Activated CD4-positive, alpha-beta T cell treated with anti-CD3 and anti-CD28 coated beads, Interleukin-2, amount 50 U/mL, for 48 hours (primary cell): ENCODE measurements at places on chromosomes 5 and 9.

GRCh38 chr5:74763504-74763903 is 3.4 kb downstream of the GFM2 start:
- DNase-seq, result no peak

- DNase-seq, result no peak
These were observed 15.6 kb downstream of the NDUFAF2 start for GRCh38 chr5:60960591-60960990.

- no peak for DNase-seq
These were observed 498.1 kb downstream of the TLE1 start for GRCh38 chr9:81191222-81191621.

- DNase-seq, result no peak
These were observed 10.7 kb upstream of the SEC16A start for GRCh38 chr9:136493567-136493971.

- no peak for DNase-seq
These were observed 19.0 kb downstream of the HNRNPK start for GRCh38 chr9:83960991-83961390.
